ENCODE measurements at places on chromosomes 2 and 18.

DNA sequence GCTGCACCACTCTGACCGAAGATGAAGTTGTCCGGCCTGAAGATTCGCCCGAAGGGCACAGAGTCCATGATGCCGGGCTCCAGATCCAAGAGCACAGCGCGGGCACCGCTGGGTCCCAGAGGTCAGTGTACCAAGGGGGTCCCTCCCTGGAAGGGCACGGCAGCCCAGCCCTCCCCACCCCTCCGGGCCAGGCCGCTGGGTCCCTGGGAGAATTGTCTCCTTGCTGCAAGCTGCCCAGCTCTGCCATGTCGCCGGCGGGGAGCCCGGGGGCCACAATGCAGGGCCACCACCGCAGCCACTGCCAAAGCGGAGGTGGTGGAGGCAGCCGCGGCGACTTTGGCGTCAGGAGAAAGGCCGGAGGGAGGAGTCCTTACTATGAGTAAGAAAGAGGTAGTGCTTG is 189.5 kb upstream of the CYRIA start:
- no peak for DNase-seq

GRCh38 chr2:239756031-239756789 is 268.9 kb downstream of the NDUFA10 start:
- no peak for DNase-seq

DNA sequence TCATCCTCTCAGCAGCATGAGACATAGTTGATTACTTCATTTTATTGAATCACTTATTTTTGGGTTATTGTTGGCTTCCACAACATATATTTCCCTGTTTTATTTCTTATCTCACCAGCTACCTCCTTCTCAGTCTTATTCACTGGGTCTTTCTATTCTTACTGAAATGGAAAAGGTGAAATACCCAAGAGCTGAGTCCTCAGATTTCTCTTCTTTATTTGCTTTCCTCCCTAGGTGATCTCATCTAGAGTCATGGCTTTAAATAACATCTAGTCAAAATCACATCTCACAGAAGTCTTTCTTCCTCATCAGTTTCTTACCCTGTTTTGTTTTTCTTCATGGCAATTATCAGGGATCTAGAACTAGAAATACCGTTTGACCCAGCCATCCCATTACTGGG is 105.0 kb upstream of the RBBP8 start:
- DNase-seq: no peak

DNA sequence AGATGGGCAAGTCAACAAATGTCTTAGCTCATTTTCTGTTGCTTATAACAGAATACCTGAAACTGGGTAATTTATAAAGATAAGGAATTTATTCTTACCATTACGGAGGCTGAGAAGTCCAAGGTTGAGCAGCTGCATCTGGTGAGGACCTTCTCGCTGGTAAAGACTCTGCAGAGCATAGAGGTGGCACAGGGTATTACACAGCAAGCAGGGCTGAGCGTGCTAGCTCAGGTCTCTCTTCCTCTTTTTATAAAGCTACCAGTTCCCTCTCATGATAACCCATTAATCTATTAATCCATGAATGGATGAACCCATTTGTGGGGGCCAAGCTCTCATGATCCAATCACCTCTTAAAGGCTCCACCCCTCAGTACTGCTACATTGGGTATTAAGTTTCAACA is 109.1 kb downstream of the CDK15 start:
- DNase-seq: no peak

GRCh38 chr2:124131276-124131675 is 106.2 kb downstream of the CNTNAP5 start:
- no peak for DNase-seq
